ENCODE measurements at places on chromosomes 1 and 21. TPM values are rescaled to one million over a fixed set of nuclear protein-coding genes. Genes with fewer than 3 reads are reported as not detected.

GRCh38 chr21:41213021-41213420 is 45.1 kb downstream of the BACE2 start:
- DNase-seq: peak; percentile 85

Gene C8A
- polyA plus RNA-seq: not detected

DNA sequence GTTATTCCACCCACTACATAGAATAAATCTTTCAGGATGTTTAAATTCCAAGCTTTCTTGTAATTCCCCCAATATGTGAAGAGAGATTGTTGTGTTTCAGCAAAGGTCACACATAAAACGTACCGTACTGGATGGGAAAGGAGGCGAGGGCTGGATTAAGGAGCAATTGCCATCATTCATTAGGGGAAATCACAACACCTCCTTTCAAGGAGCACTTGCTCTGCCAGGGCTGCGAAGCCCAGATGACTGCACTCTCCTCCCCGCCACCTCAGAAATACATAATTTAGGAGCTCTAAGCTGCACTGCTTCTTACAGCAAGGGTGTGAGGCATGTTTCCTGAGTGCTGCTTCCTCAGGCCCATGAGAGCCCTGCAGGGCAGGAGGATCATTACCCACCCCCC is 29.6 kb downstream of the MATN1 start:
- DNase-seq: no peak

DNA sequence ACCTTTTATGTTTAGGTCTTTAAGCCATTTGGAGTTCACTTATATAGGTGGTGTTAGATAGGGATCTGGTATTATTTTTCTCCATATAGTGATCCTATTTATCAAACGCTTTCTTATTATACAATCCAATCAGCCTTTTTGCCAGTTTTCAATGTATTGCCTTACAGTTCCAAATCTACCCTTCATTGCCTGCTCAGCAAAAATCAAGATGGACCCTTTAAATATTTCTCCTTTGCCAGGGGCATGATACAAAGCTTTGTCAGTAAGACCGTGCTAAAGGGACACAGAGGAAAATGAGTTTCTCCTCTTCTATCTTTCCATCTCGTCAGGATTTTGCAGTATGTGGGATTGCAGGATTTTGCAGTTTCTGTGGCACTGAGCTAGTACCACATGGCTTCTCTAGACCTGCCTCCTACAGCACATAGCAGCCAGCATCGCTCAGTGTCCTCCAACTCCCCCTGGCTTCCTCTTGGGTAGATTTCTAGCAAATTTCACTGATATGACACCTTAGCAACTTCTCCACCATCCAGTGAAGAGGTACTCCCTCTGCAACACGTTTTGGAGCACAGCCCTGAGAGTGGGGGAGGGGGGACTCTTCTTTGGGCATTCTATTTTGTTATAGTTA is 22.5 kb upstream of the CAP1 start:
- no peak for DNase-seq

Gene COL9A2
- 16.6 TPM for polyA plus RNA-seq

- no peak for DNase-seq
These were observed 34.8 kb downstream of the VWA5B1 start for GRCh38 chr1:20325407-20325843.

Gene AMY1C
- not detected for polyA plus RNA-seq

Gene PPFIA4
- 5.2 TPM for polyA plus RNA-seq

DNA sequence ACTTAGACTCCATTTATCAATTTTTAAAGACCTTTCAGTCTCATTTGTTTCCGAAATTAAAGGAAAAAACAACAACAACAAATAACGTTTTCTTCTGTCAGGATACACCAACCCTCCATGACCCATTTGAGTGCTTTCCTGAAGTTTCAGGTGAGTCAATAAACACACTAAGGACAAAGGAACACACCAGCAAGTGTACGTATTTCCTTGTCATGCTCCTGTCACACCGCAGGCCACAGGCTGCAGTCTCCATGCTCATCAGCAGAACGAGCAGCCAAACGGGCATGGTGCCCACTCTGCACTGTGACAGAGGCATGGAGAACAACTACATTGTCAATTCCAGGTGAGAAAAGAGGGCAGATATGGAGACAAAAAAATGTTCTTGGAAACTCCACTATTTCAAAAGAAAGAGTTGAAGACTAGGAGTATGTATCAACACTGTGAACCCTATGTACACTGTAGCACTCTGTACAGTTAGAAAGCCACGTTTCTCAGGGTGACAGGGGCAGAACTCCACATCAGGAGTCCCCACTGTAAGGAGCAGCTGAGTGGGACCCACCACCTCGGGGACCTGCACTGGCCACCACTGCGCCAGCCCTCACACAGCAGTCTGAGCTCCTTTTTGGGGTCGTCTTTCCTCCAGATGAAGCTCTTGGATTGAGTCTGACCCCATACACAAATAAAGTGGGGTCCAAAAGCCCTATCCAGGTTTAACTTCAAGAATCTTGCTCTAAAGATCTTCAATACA is 2.6 kb downstream of the PTTG1IP start:
- no peak for DNase-seq

DNA sequence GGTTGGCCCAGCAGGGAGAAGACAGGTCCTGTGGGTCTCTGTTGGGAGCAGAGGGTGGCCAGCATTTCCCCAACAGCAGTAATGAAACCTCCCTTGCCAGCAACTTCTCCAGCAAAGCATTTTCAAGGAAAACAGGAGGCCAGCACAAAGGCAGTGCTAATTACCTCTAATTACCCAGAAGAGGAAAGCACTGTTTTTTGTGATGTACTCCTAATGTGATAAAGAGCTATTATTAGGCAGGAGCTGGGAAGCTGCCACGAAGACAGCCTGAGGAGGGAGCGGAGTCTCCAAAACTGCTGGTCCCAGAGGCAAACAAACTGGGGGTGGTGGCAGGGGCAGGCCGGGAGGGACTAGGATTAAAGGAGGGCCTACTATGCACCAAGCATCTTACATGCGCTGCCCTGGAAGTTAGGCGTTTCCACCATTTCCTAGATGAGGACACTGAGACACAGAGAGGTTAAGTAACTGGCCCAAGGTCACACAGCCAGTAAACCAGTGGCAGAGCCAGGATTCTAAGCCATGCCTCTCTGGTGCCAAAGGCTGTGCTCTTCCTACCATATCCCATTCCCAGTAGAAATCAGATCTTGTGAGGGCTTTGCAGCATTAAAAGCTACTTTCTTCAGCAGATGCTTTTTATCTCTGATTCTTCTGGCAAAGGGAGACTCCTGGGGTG is 24.5 kb downstream of the HTR6 start:
- no peak for DNase-seq

DNA sequence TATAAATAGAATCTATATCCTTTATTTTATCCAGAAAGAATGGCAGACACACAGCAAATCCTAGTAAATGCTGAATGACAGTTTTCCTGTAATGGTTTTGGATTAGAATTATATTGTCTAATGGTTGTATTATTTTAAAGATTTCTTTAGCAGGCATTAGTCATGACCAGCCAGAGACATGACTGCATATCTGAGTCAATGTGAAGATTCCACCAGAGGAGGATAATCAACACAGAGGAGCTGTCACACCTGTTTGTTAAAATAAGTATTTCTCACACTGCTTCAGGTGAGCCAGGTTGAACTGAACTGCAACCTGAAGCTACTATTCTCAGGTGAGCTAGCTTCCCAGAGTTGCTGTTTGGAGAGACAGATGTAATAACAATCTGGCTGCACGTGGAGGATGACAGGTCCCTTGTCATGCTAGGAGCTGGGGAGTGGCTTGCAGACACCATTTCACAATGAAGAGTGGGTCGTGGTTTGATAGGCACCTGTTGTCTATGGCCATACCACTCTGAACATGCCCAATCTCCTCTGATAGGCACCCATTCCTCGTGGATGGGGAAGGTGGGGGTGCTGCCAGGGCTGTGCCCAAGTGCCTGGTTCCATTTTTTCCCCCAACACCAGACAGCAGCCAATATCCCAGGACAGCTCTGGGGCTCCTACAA is 94.3 kb downstream of the KCNJ6 start:
- DNase-seq: no peak

DNA sequence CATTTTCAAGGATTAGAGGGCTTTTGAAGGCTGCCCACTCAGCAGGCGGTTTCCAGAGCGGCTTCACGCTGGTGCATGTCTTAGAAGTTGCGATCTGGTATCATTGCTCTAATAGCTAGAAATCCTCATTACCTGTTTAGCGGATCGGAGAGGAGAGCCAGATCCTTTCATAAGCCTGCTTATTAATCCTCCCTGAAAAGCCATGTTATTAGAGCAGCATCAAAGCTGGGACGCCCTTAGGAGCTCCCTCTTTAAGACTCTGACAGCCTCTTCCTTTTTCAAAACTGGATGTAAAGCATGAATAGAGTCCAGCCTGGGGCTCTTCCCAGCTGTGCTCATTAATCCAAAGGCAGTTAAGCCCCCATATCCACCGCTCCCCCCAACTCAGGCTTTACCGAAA is 13.9 kb upstream of the CTSE start:
- no peak for DNase-seq

DNA sequence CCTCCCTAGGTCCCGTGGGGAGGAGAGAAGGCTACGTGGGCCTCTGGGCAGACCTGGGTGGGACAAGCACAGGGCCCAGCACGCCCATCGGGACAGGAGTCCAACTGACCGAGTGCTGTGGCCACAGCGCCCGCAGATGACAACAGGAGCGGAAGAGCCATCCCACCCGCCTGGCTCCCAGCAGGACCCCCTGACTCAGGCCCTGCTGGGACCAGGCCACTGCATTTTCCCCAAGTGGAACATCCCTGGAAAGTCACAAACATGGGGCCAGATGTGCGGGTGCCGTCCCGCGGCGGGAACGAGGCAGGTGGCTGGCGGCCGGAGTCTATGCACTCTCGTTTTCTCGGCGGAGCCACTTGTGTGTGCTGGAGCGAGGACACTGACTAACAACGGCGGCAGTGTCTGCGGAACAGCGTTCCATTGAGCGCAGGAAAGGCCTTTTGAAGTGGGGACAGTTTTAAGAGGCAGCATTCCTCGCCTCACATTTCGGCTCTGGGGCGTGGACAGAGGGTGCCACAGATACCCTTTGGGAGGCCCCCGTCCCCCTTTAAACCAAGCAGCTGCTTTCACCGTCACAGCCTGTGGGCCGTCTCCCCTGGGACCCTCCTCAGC is 93.7 kb upstream of the ARHGEF16 start:
- DNase-seq: no peak

Gene PTAFR
- 2.4 TPM for polyA plus RNA-seq

- no peak for DNase-seq
These were observed 7.1 kb upstream of the ANP32E start for GRCh38 chr1:150243003-150243402.

- DNase-seq: peak; percentile 16
These were observed 278.5 kb downstream of the KCNH1 start for GRCh38 chr1:210855440-210855839.

Gene HSD3B2
- polyA plus RNA-seq: 0.60 TPM

DNA sequence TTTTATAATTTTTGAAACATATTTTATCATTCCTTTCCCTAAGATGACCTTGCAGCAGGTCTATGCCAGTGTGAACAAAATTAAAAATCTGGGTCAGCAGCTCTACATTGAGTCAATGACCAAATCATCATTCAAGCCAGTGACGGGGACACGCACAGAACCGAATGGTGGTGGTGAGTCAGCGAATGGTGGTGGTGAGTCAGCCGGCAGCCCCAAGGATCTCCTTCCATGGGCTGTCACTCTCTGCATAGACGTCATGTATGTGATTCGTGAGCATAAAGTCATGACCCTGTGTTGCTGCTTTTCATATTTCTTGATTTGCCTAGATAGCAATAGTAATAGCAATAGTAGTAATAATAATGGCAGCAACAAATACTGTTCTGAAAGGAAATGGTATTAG is 26.3 kb downstream of the PER3 start:
- DNase-seq: no peak

DNA sequence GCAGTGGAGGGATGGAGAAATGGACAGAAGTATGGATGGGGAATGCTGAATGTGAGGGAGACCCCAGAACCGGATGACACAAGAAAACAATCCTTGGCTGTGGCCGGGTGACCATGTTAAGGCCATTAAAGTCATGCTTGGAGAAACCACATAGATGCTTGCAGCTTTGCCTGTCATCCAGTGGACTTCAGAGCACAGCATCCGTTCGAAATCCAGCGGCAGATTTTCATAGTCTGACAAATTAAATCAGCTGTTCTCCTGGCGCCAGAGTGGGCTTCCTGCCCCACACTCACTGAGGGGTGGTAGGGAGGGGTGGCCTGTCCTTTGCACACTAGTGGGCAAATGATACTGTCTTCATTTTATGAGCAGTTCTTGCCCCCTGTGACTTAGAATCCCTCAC is 35.1 kb downstream of the ABCG1 start:
- DNase-seq: no peak

Gene PIK3R3
- 9.7 TPM for polyA plus RNA-seq
